Right lung (tissue), 10 donors: ENCODE measurements at places on chromosomes 2 and 18. TPM values are rescaled to one million over a fixed set of nuclear protein-coding genes. Genes with fewer than 3 reads are reported as not detected.

Gene TPRKB
- 86.0 TPM for polyA plus RNA-seq

Gene OBSL1
- 150 TPM for polyA plus RNA-seq

Gene SATB2
- 3.4 TPM for polyA plus RNA-seq

- DNase-seq, result no peak
These were observed 172.0 kb downstream of the NDUFA10 start for GRCh38 chr2:239853121-239853520.

GRCh38 chr2:27795093-27795834 is 23.7 kb downstream of the MRPL33 start:
- DNase-seq, result no peak

- no peak for DNase-seq
These were observed 665 bp upstream of the HRH4 start for GRCh38 chr18:24459772-24460171.

GRCh38 chr2:47521666-47522285 is 118.8 kb downstream of the MSH2 start:
- DNase-seq, result no peak

DNA sequence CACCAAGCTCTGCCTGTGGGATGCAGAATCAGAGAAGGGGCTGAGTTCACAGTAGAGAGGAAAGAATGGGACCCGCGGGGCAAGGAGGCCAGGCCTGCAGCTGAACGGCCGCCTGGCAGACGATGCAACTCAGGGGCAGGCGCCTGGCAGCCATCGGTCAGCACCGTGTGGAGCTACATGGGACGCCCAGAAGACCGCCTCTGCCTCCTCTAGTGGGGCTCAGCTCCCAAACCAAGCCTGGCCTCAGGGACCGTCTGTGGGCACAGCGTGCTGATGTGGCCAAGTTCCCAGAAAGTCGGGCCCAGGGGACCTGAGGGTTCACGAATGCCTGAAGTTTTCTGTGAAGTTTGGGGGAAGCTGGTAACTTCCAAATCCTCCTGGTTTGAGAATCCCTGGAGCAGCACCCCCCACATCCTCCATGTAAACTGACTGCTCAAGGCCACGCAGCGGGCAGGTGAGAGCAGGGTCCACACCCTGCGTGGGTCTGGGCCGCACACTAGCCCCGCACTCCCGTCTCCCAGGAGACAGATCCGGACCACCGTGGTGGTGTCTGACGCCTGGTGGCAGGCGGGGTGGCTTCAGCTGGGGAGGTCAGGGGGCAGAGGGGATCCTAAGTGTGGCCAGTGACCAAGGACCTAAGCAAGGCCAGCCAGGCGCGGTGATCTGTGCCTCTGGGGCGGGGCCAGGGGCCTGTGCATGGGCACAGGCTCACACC is 14.6 kb downstream of the SNORC start:
- no peak for DNase-seq

DNA sequence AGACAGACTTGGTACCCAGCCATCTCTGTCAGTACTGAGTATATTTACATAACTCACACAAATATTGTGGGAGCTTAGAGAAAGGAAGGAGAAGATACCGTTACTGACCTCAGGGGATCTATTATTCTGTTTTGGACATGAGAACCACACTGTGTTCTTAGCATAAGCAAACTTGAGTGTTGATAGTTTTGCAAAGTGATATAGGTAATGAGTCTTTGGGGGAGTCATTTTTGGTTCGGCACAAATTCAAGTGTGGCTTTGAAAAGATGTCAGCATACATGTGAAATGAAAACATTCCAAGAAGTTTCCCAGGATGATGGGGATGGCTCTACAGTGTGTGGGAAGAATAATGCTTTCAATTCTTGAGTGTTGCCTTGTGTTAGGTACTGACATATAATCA is 24.1 kb downstream of the SMARCAL1 start:
- no peak for DNase-seq
